ENCODE measurements at places on chromosomes 6 and 20.

GRCh38 chr6:38198219-38198618 lies 378.7 kb downstream of the ZFAND3 start:
- no peak for DNase-seq

GRCh38 chr6:138945354-138945753 lies 42.7 kb downstream of the REPS1 start:
- no peak for DNase-seq

GRCh38 chr6:155080881-155081845 lies 86.0 kb downstream of the TIAM2 start:
- no peak for DNase-seq

- no peak for DNase-seq
Observed at GRCh38 chr20:52614051-52614863, 357.9 kb upstream of the TSHZ2 start.

GRCh38 chr6:168590406-168590805 lies 149.4 kb downstream of the SMOC2 start:
- no peak for DNase-seq

GRCh38 chr20:38514947-38515346 lies 42.3 kb downstream of the RALGAPB start:
- no peak for DNase-seq

DNA sequence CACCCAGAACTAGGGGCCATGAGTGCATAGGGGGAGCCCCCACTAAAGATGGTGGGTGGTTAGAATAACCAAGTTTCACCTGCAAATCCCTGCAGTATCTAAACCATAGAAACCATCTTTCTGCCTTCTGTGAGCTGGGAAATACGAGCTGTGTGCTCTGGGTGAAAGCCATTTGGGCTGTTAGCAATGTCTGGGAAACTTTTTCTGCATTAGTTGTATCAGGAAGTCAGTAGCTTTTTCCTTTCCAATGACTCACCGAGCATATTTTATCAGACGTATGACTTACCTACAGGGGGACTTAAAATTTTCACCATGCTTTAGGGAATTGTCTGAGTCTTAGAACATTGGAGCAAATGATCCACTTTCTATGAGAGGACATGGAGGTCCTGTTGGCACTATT lies 584.0 kb downstream of the QKI start:
- no peak for DNase-seq

- DNase-seq: no peak
Observed at GRCh38 chr6:150697515-150697914, 97.8 kb downstream of the PLEKHG1 start.

Measured in dorsolateral prefrontal cortex (tissue), 122 donors.